GM20000 (cell line): ENCODE measurements at places on chromosomes 3 and 15.

DNA sequence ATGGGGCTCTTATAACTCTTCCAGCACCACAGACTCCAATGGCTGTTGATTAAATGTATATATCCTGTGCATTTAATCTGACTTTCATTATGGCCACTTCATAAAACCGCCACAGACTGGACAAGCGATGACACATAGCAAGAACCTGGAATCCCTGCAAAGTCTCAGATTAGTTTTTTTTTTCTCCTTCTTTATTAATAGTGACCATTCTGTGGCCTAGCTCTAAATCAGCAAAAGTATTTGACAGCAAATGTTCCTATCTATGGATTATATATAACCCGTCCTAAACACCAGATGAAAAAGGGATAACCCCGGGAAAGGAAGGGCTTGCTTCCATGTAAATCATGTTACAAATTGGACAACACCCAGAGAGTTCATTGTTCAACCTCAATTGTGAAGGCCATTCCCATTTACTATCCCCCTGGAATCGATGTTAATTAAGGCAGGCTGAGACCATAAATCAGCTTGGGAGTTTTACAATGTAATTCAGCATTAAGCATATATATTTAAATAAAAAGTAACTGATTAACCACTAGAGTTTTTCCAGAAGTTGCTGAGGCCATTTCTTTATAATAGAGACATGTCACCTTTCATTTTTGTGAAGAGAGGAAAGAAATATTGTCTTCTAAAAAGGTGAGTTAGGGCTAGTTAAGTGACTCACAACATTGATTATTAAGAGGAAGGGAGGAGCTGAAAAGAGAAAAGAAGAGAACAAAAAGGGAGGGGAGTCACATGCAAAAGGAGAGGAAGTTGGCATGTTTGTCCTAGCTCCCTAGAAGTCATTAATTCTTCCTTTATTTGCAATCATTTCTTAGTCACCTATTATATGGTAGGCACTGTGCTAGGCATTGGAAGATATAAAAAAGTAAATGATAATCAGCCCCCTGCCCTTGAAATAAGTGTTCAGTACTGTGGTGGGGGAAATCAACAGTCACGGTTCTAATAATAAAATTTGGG is 26.2 kb downstream of the ALDH1A2 start:
- DNase-seq = no peak

- no peak for DNase-seq
Measured at GRCh38 chr3:31075876-31076275, 181.4 kb upstream of the GADL1 start.

GRCh38 chr3:89340408-89340807 is 233.0 kb downstream of the EPHA3 start:
- DNase-seq = no peak

GRCh38 chr3:4772171-4772804 is 206.9 kb upstream of the BHLHE40 start:
- no peak for DNase-seq

DNA sequence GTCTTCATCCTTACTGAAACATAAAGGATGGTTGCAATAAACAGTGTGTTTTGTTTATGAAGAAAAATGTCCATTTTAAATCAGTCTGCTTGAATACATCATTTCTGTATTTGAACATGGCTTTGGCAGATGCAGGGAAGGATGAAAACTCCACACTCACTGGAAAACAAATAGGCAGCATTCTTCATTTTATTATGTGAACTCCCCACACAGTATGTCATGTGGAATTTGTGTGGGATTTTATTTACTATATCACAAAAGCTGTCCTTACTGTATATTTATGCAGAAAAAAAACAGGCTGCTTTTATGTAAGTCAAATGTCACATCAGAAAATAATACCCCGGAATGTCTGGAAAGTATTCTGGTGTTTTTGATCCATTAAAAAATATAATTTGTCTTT is 44.1 kb upstream of the TJP1 start:
- no peak for DNase-seq

DNA sequence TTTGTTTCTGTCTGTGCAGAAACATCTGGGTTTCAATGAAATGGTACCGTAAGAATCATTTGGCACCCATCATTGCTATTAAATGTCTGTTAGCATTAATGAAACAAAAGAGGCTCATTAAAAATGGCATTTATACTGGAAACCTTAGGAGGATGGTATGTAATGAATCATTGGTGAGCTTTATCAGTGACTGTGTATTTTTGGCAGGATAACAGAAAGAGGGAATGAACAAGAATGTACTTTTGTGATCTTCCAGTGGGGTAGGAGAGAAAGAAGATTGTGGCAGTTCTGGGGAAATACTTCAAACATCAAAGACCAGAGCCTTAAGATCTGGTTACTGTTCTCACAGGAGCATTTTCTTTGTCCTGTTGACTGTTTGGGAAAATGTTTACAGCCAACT is 4.7 kb upstream of the DCBLD2 start:
- DNase-seq = no peak

- no peak for DNase-seq
Measured at GRCh38 chr15:76191539-76192244, 119.6 kb downstream of the ETFA start.
